ENCODE measurements at places on chromosomes 5 and 9. TPM values are rescaled to one million over a fixed set of nuclear protein-coding genes. Genes with fewer than 3 reads are reported as not detected.

PAX5 gene
- total RNA-seq = 1.9 TPM

PRSS3 gene
- total RNA-seq = not detected

SLC46A2 gene
- total RNA-seq = not detected

TYRP1 gene
- not detected for total RNA-seq

DNAJC18 gene
- 10.2 TPM for total RNA-seq

PIP5K1B gene
- total RNA-seq = 0.19 TPM

TRIM14 gene
- total RNA-seq = 22.6 TPM

MYMK gene
- total RNA-seq = not detected

PLPP7 gene
- not detected for total RNA-seq

Measured in CD8-positive, alpha-beta T cell (primary cell).